ENCODE measurements at places on chromosomes 5 and 9.
A peak's percentile ranks its signal among the peaks of the same experiment; 100 is the strongest.

GRCh38 chr9:121322037-121322736, 47.9 kb downstream of the STOM start:
- no peak for DNase-seq

DNA sequence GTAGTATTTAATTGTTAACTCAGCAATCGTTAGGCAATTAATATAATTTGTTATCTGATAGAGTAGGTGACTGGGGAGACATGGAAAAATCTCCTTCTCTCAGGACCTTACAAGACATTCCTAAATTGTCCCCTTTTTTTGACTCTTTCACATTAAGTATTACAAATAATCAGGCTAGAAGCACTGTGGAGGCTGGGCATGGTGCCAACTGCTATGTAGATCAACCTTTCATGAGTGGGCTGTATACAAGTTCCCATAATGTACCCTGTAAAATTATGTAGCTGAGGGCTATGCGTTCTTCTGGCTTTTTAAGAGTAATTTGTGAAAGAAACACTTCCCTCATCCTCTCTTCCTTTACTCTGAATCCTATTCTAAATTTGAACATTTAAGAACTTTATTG, 140.2 kb downstream of the NFIB start:
- no peak for DNase-seq

- no peak for DNase-seq
Measured at GRCh38 chr9:135129137-135129695, 41.7 kb downstream of the OLFM1 start.

DNA sequence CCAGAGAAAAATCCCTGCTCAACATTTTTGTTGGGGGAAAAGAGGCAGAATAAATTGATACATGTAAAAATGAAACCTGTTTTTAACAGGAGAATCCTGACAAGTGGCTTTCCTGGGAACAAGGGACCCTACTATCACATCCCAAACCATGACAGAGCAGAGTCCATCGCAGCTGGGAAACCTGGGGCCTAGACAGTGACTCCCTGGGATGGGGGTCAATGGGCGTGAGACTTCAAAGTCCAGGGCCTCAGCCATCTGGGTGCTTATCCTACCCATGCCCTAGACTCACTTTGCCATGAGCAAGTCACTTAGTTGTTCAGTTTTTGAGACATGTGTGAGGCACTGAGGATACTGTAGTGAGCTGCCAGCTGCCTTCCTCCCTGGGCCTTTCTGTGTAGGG, 5.7 kb downstream of the TCOF1 start:
- DNase-seq, result no peak

GRCh38 chr5:43016217-43016779, 23.8 kb downstream of the ANXA2R start:
- DNase-seq, result no peak

GRCh38 chr9:125356032-125356431, 94.4 kb downstream of the GAPVD1 start:
- no peak for DNase-seq

DNA sequence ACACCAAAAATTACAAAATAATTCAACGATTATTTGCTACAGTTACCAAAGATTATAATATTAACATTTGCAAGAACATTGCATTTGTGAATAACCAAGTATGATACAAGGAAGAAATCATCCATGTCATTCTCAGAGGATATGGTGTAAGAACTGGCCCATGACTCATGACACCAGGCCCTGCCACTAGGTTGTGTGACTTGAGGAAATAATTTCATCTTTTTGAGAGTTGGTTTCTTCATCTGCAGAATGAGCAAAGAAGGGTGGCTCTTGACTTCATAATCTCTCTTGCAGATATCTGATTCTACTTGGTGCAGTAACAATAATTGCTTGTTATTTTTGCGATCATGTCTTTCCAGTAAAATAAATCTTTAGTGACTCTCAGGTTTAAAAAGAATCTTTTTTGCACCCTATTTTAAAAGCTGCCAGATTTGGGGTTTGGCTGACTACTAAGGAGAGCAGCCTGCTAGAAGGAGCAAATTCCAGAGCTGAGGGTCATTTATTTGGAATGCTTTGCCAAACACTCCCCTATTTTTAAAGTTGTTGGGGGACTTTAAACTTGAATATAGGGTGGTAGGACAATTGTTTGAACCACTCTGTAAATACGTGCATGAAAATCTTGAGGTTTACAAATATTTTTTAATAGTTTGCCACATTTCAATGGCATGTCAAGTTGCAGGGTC, 23.5 kb downstream of the ITGA1 start:
- no peak for DNase-seq

GRCh38 chr9:125989090-125989501, 241.9 kb downstream of the PBX3 start:
- DNase-seq, result no peak

- DNase-seq, result peak; percentile 9
Measured at GRCh38 chr5:141734501-141735229, 52.6 kb upstream of the ARAP3 start.

- peak; percentile 28 for DNase-seq
Measured at GRCh38 chr9:113309204-113309813, 6.1 kb upstream of the RNF183 start.

GRCh38 chr5:64789457-64789856, 20.7 kb downstream of the CWC27 start:
- DNase-seq, result no peak

GRCh38 chr9:36080519-36080918, 43.8 kb downstream of the RECK start:
- DNase-seq, result no peak

- no peak for DNase-seq
Measured at GRCh38 chr5:132469380-132470009, 21.1 kb downstream of the IRF1 start.

GRCh38 chr9:34386656-34387055, 10.0 kb upstream of the MYORG start:
- no peak for DNase-seq

DNA sequence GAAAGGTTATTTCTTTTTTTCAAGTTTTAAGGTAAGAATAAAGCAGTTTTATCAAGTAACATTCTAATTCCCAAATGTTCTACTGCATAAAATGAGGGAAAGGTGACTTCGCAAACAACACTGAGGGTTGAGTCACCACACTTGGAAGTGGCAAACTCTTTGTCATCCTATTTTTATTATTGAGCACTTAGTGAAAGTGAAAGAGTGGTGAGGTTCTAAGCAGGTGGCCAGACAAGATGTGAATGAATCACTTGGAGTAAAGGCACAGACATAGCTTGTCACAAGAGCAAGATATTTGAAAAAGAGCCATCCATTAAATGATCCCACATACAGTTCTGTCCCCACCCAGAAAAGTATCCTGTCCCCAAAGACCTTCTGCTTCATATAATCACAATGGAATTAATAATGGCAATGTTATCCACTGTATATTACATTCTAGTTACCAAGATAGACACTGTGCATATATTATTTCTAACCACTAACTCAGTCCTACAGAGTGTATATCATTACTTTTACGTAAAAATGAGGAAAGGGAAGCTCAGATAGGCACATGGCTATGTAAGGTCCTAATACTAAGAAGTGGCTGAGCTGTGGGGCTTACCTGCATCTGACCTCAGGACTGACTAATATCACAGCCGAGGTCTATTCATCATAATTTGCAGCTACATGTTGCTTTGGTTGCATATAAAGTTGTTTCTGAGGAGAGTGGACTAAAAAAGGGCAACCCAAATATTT, 730.4 kb upstream of the MEF2C start:
- DNase-seq, result no peak
